Aorta (tissue), 5 donors: ENCODE measurements at places on chromosomes 11 and 22.

- no peak for DNase-seq
Measured at GRCh38 chr22:46593996-46594946, 25.9 kb upstream of the GRAMD4 start.

DNA sequence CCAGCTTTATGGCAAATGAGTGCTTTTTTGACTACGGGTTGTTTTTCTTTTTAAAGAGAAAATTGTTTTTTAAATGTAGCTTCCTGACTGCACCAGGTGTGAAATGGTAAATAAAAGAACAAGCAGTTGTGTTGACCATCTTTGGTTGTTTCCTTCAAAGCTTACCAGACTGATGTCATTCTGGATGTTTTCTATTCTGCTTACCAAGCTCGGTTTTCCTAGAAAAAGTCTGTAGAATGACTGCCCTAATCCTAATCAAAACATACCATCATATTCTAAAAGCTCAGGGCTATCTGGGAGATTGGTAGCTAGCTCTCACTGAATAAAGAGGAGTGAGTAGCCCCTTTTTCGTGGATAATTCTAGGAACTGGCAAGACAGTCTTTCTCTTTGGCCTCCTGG, 77.7 kb downstream of the GAB2 start:
- no peak for DNase-seq

DNA sequence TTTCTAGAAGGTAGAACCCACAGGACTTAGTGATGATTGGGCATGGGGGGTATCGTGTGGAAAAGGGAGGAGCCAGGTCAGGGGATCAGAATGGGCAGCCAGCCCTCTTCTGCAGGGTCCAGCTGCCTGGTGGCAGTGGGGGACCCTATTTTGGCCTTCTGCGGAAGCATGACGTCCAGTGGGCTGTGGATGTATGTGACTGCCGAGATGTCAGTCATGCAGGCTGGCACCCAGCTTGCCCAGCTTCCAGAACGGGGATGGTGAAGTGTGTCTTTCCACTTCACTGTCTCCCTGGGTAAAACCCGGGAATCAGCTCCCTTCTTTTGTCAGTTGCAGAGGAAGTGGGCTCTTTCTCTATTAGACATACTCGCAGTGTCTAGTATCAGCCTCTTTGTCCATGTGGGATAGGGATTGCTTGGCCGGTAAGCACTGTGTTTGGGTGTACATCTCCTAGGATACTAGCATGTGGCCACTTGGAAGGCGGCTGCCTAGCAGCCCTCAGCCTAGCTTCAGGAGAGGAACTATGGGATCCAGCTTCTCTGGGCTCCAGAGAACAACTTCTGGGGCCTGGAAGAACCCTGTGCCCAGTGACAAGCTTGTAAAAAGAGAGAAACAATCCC, 51.4 kb downstream of the GRIK4 start:
- peak; percentile 34 for DNase-seq

GRCh38 chr11:2825889-2826678, 59.5 kb downstream of the CDKN1C start:
- DNase-seq, result peak; percentile 86

DNA sequence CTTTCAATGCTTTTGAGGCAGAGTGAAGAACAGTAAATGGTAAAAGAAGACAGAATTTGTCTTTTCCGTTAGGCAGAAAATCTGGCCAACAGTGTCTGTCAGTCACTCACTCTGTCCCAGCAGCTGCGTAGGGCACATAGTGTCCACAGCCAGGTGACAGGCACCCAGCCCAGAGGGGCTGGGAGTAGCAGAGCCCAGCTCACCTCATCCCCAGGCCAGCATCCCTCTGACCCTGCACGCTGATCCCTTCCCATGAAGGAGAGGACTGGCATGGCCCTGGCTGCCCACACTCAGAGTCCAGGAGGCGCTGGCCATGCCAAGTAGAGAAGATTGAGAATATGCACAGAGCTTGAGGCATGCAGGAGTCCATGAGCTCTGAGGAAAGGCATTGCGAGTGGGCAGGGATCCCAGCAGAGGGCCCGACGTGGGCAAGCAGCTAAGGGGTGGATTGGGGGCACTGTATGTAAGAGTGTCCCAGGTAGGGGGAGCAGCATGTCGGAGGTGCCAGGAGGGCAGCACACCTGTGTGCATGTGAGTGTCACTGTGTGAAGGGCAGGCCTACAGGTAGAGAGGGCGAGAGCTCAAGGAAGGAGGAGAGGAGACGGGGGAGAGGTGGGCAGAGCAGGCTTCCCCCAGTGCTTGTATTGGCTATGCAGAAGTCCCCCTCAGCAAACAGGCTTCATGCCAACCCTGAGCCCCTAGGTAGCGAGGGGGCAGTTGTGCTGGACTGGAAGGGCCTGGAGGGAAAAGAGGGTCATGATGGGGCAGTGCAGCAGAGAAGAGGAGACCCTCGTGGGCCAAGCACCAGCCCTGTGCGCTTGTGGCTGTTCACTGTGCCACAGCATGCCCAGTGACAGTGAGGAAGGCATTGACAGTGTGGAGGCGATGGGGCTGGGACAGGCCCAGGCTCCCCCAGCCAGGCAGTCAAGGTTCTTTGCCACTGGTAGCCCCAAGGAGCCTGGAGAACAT, 133.8 kb downstream of the OSBP2 start:
- DNase-seq, result no peak

DNA sequence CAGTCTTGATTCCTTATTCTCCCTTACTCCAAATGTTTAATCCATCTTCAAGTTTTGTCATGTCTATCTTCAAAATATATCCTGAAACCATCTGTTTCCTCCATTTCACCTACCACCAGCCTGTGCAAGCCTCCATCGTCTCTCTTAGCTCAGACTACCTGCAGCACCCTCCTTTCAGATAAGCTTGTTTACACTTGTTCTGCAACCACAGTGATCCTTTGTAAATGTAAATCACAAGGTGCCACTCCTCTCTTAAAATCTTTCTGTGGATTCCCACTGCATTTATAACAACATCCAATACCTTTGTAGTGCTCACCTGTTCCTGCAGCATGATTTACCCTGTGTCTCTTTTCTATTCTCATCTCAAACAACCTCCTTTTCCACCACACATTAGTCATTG, 31.8 kb upstream of the GPR83 start:
- no peak for DNase-seq

DNA sequence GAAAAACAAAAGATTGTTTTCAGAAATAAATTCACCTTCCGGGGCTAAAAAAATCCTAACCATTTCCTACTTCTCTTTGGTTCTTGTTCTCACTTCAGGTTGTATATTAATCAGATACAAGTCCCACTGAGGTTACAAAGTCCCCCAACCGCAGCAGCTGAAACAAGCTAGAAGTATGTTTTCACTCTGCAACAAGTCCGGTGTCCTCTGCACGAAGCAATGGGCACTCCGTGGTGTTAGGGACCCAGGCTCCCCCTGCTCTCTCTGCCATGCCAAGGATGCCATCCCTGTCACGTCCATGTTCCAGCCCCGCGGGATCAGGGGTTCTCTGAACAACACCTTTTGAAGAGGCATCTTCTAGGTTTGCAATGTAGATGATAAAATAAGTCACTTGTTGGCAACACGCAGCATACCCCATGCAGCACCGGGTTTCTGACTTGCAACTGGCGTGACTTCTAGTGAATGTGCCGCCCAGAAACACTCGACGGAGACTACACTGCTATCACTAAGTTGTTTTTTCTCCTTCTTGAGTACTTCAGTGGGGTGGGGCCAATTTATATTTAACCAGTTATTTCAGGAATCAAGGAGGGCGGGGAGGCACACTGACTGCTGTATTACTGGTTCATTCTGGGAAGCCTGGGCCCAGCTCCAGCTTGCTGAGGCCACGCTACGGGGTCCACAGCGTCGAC, 25.4 kb upstream of the GSTP1 start:
- DNase-seq, result peak; percentile 82
